Cardiac fibroblast (primary cell): ENCODE measurements at places on chromosomes 5 and 9.

- no peak for DNase-seq
Measured at GRCh38 chr9:35928591-35929452, 19.5 kb downstream of the SPAAR start.

- DNase-seq = no peak
Measured at GRCh38 chr5:48192-48591, 43.8 kb upstream of the PLEKHG4B start.

- no peak for DNase-seq
Measured at GRCh38 chr9:68951879-68952659, 61.8 kb downstream of the PRKACG start.

GRCh38 chr5:68223904-68224303 is 8.3 kb downstream of the PIK3R1 start:
- DNase-seq = no peak

DNA sequence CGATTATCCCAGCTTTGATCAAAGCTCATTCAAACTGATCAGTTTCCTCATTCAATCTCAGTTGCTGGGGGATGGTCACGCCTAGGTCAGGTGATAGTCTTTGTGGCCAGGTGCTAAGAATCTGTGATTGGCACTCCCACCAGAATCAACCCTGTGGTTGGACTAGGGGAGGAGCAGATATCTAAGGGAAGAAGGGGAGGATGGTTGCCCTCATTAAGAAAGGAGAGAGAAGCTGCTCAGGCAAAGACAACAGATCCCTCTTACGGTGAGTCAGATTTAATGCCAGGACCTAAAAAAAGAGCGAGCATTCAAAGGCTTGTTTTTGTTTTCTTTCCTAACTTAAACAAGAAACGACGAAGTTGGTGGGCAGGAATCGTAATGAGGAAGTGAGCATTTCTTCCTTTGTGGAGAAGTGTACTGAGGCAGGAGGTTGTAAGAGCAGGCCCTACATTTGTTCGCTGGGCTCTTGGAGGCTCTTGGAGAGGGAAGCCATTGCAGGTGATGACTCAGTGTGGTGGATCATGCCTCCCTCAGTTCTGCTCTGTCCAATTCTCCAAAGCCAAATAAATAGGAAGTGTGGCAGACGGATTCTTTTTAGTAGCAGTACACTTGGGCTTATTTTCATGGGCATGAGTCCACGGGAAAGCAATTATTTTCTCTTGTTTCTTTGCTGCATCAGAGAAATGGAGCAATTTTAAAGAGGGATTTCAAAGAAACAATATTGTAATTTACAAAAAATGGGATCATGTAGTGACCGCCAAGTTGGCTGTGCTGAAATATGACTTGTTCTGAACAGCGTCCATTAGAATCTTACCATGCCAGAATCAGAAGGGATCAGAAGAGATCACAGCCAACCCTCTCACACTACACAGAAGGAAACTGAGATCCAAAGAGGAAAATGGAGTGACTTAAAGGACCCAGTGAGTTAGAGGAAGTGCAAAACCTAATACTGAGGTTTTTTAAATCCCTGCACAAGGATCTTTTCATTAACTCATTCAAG is 18.7 kb upstream of the TGFBR1 start:
- no peak for DNase-seq

DNA sequence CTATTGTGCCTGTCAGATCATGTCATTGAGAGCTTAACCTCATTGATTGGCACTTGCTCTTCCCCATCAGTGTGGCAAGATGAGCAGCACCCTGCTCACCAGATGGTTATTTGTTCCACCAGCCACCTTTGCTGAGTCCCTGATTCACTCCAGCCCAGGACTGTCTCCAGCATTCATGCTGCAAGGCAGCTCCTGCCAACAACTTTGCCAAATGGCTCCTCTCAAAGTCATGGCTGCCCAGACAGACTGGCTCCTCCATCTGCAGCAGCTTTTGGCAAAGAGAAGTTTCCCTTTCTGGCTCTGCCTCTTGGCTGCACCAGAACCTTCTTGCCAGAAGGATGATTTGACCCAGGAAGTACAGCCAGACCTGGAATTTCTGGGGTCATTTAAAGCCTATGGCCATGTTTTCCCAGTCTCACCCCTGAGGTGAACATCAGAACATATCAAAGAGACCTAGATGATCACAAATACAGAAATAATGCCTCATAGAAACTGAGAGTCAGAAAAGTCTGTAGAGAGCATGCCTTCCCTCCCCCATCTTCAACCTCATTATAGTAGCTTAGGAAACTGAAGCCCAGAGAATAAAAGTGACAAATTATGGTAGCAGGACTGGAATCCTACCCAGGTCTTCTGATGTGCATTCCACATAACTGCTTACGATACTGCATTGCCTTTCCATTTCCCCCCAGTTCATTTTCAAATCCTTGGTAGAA is 10.4 kb downstream of the PPP2R2B start:
- DNase-seq = no peak

GRCh38 chr9:135147474-135147805 is 60.0 kb downstream of the OLFM1 start:
- no peak for DNase-seq

DNA sequence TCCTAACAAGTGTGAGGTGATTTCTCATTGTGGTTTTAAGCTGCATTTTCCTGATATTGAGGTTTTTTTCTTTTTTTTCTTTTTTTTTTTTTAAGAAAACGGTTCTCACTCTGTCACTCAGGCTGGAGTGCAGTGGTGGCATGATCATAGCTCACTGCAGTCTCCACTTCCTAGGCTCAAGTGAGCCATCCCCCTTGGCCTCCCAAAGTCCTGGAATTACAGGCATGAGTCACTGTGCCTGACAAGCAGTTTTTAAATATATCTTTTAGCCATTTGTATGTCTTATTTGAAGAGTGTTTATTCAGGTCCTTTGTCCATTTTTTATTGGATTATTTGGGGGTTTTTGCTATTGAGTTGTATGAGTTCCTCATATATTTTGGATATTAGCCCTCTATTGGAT is 53.8 kb downstream of the GCNT1 start:
- peak; percentile 57 for DNase-seq

- no peak for DNase-seq
Measured at GRCh38 chr9:15505921-15506320, 4.8 kb downstream of the PSIP1 start.

GRCh38 chr5:60436518-60436917 is 263.4 kb downstream of the DEPDC1B start:
- DNase-seq = no peak

- no peak for DNase-seq
Measured at GRCh38 chr9:124352616-124353015, 62.6 kb downstream of the PSMB7 start.

GRCh38 chr9:14052359-14052758 is 261.6 kb downstream of the NFIB start:
- no peak for DNase-seq

DNA sequence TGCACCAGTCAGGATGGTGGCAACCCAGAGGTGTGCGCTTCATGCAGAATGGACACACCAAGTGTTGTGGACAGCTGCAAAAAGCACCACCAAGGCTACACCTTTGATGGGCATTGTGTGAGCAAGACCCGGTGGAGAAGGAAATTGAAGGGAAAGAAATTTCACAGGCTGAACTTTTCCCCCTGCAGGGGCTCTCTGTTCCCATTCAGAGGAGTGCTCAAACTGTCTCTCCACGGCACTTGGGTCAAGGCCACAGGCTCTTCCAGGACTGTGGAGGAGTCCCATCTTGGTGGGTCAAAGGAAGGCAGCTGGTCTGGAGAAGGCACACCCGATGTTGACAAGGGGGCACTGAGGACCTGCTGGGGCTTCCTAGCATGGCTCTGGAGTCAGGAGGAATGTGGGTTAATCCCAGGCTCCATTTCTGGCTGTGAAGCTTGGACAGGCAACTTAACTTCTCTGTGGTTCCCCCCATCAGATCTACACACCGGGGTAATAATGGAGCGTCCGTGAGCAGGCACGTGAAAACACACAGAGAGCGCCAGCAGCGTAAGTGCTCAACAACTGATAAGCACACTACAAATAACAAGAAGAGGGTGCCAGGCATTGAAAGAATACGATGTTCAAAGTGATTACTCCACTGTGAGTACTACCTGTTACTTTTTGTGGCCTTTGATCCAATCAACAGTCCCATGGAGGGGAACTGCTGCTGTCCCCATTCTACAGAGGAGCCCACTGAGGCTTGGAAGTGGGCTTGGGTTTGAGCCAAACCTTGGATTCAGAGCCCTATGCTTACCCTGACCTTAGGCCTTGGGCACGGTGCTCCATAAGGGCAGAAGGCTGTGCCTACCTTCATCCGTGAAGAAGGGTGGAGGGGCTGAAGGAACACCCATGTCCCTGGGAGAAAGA is 34.2 kb upstream of the TIFAB start:
- no peak for DNase-seq

- DNase-seq = peak; percentile 16
Measured at GRCh38 chr5:158802941-158803341, 296.8 kb downstream of the EBF1 start.

- DNase-seq = no peak
Measured at GRCh38 chr9:33306037-33306436, 15.7 kb downstream of the NFX1 start.

DNA sequence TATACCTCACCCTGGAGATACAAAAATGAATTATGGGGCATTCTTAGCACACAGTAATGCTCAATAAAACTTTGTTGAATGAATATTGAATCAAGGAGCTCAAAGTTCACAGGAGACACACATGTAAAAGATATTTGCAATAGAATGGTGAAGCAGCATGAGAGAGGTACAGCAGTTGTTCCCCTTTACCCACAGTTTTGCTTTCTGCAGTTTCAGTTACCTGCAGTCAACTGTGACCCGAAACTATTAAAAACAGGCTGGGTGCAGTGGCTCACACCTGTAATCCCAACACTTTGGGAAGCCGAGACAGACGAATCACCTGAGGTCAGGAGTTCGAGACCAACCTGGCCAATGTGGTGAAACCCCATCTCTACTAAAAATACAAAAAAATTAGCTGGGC is 2.4 kb upstream of the OR5C1 start:
- no peak for DNase-seq

DNA sequence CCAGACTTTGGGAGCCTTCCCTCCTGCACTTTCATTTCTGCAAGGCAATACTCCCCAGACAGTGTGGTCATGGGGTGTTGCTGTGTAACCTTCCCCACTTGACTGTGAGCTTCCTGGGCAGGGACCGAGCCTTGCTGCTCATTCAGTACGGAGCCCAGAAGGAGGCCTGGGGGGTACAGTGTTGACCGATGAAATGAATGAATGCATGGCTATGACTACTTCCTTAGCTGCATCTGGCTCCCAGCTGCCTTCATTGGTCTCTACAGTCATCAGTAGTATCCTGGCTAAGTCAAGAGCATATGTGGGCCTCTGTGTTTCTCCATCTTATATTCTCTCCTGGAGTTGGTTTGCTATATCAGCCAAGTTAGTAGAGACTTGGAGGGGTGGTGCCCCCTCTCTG is 9.9 kb downstream of the FRMPD1 start:
- no peak for DNase-seq

GRCh38 chr5:61289669-61290306 is 42.3 kb upstream of the ZSWIM6 start:
- DNase-seq = no peak

GRCh38 chr5:40677456-40677855 is 2.3 kb upstream of the PTGER4 start:
- no peak for DNase-seq

DNA sequence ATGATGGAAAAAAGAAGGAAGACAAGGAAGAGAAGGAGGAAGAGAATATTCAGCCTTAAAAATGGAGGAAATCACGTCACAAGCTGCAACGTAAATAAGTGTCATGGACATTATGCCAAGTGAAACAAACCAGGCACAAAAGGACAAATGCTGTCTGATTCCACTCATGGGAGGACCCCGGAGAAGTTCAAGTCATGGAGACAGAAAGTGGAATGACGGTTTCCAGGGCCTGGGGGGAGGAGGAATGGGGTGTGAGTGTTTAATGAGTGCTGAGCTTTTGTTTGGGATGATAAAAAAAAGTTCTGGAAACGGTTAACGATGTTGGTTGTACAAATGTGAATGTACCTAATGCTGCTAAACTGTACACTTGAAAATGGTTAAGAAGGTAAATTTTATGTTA is 439.5 kb downstream of the GADD45G start:
- no peak for DNase-seq

DNA sequence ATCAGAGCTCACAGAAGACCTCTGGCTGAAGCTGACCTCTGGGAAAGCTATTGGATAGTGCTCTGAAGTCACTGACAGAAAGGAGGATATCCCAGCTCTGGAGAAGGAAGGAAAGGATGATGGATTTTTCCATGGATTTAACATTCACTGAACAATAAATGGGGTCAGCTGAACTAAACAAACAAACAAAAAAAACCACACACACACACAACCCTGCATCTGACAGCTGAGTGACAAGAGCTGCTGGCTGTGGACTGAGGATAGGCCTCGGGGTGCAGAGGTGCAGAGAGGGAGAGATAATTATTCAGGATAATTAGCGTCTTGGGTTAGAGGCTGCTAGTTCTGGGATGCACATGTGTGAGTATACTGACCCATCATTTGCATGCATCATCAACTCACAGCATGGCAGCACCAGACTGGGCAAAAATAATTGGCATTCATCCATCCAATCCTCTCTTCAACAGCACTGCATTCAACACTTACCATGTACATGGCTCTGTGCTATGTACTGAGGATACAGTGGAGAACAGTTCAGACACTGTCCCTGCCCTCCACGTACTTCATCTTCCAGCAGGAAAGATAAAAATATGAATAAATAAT is 131.4 kb upstream of the TRIM32 start:
- no peak for DNase-seq

DNA sequence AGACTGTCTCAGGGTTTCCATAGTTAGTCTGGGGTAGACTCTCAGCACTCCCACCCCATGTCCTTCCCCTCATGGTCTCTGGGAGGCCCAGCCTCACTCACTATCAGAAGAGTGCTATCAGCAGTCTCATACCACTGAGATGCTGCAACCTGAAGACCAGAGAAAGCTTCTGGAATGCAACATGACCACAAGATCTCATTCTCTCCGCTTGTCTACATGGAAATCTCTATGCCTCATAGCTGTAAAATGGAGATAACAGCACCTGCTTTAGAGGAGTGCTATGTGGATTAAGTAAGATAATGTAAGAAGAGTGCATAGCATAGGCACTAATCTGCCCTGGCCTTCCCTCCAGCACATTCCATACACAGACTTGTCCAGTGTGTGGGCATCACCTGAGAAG is 47.0 kb upstream of the ZNF169 start:
- no peak for DNase-seq

GRCh38 chr9:12923468-12924009 is 148.7 kb downstream of the LURAP1L start:
- peak; percentile 95 for DNase-seq

DNA sequence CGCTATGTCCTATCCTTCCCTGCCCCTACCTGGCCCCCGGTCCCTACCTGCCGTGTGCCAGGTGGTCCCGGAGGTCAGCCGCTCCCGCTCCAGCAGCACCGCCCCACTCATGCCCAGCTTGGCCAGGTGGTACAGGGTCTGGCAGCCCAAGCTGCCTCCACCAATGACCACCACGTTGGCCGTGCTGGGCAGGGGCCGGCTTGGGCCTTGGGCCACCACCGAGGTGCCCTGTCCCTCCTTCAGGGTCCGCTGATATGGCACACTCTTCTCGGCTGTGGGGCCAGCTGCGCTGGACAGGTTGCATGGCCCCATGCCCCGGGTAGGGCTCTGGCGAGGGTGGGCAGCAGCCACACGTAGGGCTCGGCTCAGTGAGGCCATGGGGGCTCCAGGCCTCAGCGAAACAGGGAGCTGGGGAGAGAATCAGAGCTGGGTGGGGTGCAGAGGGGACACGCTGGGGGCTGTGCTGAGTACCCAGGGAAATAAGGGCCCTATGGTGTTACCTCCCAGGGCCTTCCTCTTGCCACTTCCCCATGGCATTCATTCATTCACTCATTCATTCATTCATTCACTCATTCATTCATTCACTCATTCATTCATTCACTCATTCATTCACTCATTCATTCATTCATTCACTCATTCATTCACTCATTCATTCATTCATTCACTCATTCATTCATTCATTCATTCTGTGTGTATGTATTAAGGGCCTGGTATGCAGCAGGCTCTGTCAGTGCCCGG is 4.2 kb downstream of the SARDH start:
- no peak for DNase-seq
